Stimulated activated CD4-positive, alpha-beta T cell treated with anti-CD3 and anti-CD28 coated beads, Interleukin-1b, Interleukin-23, amount 100 ng/mL, for 24 hours (primary cell): ENCODE measurements at places on chromosomes 7 and 10.

GRCh38 chr7:46454816-46455215, 533.7 kb upstream of the IGFBP3 start:
- DNase-seq, result no peak

GRCh38 chr10:61406736-61407135, 46.4 kb downstream of the TMEM26 start:
- DNase-seq, result no peak

DNA sequence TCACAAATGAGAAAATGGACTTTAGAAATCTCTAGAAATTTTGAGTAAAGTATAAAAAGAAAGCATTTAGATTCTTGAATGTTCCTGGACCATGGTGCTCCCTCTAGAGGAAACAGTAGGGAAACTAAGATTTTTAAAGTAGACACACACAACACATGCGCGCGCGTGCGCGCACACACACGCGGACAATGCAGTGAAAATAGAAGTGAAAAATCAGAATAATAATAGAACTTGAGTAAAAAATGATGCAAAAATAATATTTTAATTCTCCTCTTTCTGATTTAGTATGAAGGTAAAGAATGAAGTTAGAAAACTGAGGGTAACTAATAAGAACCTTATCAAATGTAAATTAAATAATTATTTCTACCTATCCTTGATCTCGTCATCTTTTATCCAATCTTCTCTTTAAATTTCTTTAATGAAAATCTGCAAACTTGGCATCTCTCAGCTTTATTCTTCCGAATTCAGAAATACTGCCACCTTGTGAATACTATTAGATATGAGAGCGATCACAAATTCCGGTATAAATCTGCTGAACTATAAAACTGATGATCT, 117.0 kb upstream of the AMPH start:
- DNase-seq, result no peak

GRCh38 chr7:112212571-112212970, 6.1 kb downstream of the ZNF277 start:
- DNase-seq, result no peak

DNA sequence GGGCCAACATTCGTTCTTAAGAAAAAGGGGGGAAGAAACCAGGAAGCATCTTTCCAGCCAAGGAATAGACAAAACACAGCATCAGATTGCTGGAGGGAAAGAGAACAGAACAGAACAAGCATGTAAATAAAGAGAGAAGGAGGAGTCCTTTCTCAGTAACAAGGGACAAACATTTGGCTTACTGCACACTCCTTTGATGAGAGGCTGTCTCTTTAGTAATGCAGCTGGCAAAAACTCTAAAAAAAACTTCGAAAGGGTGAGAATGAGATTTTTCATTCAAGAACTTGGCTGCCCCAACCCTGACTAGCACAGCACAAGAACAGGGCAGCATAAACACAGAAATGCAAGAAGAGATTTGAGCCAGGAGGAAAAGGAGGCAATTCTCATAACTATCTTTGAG, 38.9 kb upstream of the IL6 start:
- DNase-seq, result no peak

- no peak for DNase-seq
Measured at GRCh38 chr7:157543276-157543675, 206.5 kb downstream of the DNAJB6 start.

DNA sequence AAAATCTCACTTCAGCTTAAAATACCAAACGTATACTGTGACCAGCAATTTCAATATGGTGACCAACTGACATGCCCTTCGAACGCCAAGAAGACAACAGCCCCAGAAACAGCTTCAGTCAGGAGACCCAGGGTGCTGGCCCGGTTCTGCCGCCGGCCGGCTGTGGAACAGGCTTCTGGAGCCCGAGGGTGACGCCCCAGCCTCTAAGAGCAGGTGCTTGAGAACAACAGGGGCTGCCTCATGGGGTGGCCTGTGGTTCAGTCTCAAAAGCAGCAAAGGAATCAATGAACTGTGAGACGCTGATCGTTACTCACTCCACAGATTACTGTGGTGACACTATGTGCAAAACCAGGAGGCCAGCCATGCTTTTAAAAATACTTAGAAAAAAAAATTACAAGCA, 17.3 kb downstream of the GPER1 start:
- DNase-seq, result no peak

GRCh38 chr7:139034855-139035585, 822 bp downstream of the ZC3HAV1L start:
- no peak for DNase-seq

- no peak for DNase-seq
Measured at GRCh38 chr10:1655367-1655766, 82.0 kb downstream of the ADARB2 start.

- no peak for DNase-seq
Measured at GRCh38 chr10:122567056-122567660, 6.6 kb downstream of the DMBT1 start.

DNA sequence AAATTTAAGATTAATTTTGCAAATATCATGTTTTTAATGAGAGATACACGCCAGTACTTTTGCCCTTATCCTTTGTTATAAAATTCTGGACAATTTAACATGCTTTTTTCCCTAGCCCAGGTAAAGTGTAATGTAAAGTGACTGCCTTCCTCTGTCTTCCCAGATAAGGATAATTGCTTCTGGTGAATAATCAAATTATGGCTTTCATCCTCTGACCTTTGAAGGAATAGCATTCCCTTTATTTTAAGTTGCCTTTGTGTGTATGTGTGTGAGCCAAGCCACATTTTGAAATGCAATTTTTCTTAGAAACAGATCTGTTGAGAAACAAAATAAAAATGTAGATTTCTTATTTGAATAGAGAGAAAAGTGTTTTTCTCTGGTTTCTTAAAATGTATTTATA, 107.5 kb downstream of the ADAM22 start:
- DNase-seq, result no peak

GRCh38 chr7:29922921-29923700, 66.5 kb downstream of the SCRN1 start:
- DNase-seq, result no peak

DNA sequence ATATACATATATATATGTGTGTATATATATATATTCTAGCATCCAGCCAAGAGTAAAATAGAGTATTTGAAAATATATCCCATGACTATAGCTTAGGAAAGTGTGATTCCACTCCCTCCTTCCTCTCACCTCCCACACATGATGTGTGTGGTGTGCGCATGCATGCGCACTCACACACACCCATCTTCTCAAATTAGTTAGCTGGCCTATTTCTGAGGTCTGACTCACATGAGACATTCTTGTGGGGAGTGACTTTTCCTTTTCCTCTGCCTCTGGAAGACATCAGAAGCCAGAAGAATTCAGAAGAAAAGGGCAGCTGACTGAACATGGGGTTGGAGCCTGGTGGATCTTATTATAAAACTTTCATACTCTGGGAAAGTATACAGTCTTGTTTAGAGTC, 793.5 kb upstream of the ZNF722 start:
- no peak for DNase-seq

DNA sequence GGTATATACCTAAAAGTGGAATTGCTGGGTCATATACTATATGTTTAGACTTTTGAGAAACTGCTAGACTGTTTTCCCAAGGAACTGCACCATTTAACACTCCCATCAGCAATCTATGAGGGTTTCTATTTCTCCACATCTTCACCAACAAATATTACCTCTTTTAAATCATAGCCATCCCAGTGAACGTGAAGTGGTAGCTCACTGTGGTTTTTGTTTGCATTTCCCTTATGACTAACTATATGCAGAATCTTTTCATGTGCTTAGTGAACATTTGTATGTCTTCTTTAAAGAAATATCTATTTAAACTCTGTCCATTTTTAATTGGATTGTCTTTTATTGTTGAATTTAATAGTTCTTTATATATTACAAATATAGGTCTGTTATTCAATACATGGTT, 115.8 kb upstream of the SEC61G start:
- no peak for DNase-seq

- no peak for DNase-seq
Measured at GRCh38 chr7:1425292-1426136, 33.8 kb downstream of the MICALL2 start.

- no peak for DNase-seq
Measured at GRCh38 chr7:97117035-97117371, 495 bp upstream of the SDHAF3 start.

DNA sequence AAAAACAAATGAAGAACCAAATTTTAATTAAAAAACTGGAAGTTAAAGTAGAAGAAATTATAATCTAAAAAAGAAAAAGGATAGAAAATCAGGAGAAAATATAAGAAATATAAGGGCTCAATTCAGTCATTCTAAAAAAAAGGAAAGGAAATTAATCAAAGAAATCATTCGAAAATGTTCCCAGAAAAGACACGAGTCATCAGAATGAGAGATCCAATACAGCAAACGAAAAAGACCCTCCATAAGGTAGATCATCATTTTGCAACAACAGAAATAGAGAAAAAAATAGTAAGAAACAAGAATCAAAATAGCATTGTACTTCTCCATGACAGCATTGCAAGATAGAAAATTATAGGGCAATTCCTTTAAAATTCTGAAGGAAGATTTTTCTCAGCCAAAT, 22.5 kb upstream of the DGKI start:
- DNase-seq, result no peak

DNA sequence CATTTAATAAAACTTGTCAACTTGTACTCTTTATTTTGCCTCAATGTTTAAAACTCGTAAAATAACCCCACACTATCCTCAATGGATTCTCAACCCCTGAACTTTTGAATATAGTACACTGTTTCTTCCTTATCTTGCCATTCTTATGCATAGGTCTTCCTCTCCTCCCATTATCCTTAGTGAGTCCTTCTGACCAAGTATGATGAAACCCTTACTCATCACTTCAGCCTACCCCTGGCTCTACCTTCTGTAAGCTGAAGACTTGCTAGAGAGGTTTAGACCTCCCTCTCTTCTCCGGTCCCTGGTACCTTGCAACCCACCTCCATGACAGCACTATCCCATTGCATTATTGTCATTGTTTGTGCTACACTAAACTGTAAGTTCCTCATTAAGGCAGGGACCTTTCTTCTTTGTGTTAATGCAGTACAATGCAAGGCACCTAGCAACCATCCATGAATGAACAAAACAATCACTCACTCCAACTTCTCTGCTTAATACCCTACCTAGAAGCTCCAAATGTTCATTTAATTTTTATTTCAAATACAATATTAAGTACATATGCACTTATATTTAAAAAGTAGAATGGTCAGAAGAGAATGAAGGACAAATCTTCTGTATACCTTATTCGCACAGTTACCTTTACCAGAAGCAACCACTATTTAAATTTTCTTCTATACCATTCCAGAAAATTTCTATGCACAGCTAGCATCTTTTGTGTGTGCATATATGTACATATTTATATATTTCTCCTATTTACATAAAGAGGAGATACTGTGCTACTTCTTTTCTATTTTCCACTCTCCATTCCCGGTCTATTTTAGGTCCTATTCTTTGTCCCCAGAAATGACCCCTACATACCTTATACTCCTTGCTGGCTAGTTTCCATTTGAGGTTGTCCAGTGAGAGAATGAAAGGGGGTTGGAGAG, 77.5 kb downstream of the SLC16A9 start:
- no peak for DNase-seq

GRCh38 chr10:77989081-77989724, 40.1 kb downstream of the POLR3A start:
- no peak for DNase-seq

- no peak for DNase-seq
Measured at GRCh38 chr10:4024027-4024426, 239.0 kb upstream of the KLF6 start.

- no peak for DNase-seq
Measured at GRCh38 chr10:52334595-52334994, 20.5 kb downstream of the DKK1 start.

GRCh38 chr10:77176232-77176631, 461.4 kb downstream of the KCNMA1 start:
- no peak for DNase-seq

- DNase-seq, result no peak
Measured at GRCh38 chr7:2093215-2093842, 139.4 kb downstream of the MAD1L1 start.

DNA sequence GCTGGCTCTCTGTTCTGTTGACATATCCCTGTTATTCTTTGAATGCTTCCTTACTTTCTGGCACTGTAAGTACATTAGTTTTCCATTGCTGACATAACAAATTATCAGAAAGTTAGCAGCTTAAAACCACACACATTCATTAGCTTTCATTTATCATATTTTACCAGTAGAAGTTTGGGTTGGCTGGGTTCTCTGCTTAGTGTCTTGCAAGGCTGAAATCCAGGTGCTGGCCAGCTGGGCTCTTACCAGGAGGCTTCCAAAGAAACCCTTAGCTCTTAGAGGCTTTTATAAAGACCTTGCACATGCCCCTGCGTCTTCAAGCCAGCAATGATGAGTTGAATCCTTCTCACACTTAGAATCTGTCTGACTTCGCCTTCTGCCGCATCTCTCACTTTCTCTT, 160.6 kb downstream of the MLLT10 start:
- no peak for DNase-seq

DNA sequence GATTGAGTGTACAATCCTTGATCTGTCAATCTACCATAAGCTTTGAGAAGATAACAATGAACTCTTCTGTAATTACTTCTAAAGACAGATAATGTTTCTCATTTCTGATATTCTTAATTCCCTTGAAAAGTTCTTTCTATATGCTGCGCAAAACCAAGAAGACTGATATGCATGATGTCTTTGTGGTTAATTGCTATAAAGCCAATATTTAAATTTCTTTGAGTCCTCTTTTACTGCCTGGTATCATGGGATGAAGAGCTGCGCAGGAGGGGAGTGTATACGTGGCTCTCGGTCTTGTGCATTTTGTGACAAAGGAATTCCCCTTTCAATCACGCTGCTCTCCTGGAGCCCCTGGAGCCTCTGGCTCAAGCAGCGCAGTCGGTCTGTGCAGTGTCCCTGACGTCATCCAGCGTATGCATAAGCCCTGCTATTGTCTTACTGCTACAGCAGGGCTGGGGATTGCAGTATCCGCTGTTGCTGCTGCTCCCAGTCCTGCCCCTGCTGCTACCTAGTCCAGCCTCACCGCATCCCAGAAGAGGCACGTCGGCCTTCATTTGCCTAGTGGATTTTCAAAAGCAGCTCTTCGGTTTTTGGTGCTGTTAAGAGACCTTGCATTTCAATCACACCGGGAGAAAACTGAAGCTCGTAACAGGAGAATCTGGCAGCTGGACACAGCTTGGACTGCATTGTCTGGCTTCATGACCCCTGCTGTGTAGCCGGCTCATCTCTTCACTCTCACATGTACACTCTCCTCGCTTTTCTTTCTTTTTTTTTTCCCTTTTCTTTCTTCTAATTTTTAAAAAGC, 66.7 kb downstream of the ST7 start:
- DNase-seq, result no peak

DNA sequence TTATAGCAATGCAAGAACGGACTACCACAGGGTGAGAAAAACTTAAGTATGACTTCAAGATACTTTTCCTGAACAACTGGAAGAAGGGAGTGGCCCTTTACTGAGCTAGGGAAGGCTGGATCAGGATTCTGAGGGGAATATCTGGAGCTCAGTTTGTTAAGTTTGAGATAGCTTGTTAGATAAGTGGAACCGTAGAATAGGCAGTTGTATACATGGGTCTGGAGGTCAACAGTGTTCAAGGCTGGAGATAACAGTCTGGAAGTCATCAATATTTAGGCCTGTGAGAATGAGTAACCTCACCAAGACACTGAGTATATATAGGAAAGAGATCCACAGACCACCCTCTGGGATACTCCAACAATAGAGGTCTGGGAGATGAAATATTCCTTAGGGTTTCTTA, 7.2 kb downstream of the PLEKHA1 start:
- no peak for DNase-seq
